Ascending aorta (tissue), 2 donors: ENCODE measurements at places on chromosomes 3 and 15.
A peak's percentile ranks its signal among the peaks of the same experiment; 100 is the strongest.

- no peak overlapping the region for H3K4me3 ChIP-seq
- DNase-seq, result no peak
- no peak overlapping the region for H3K27ac ChIP-seq
- H3K4me1 ChIP-seq, result no peaks in the 10 kb centered on the region
- H3K36me3 ChIP-seq, result peaks cover 8% of the 10 kb centered on the region
Measured at GRCh38 chr15:41801850-41802455, 25.9 kb upstream of the JMJD7 start.

DNA sequence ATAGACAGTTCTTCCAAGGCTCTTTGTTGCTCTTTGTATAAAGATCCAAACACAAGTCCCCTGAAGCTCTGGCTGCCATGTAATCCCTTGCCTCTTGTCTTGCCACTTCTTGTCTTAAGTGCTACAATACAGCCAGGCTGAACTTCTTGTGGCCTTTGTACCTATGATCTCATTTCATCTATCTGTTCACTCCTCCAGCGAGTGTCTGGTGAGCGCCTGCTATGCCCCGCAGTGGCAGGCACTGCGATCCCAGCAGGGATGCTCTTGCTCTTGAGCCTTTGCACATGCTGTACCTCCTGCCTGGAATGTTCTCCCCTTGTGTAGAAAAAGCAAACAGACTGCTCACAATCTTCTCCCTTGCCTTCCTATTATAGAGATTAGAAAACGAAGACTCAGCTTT lies 81.9 kb upstream of the ADPGK start:
- no peak overlapping the region for H3K27ac ChIP-seq
- H3K4me1 ChIP-seq, result no peaks in the 10 kb centered on the region
- no peak overlapping the region for H3K4me3 ChIP-seq
- DNase-seq, result no peak

DNA sequence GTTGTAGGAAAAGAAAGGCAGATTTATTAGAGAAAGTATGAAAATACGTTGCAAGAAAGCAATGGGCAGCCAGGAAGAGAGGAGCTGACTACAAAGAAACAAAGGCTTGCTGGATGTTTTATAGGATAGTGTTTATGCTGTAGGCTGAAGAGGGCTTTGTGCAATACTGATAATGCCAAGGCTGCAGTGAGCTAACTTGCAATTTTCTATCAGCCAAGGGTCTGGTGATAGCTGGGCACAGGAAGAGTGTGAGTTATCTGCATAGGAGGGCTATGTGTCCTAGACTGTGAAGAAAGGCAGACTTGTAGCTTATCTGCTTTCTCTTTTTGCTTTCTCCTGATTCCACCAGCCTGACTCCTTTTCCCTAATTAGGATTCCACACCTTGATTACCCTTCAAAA lies 51.3 kb upstream of the OSBPL11 start:
- no peak for DNase-seq
- no peaks in the 10 kb centered on the region for H3K36me3 ChIP-seq
- H3K4me3 ChIP-seq, result no peak overlapping the region
- H3K27me3 ChIP-seq, result no peaks in the 10 kb centered on the region
- no peaks in the 10 kb centered on the region for H3K4me1 ChIP-seq
- H3K27ac ChIP-seq, result no peak overlapping the region

GRCh38 chr3:65342084-65342683 lies 654.4 kb upstream of the ADAMTS9 start:
- H3K4me3 ChIP-seq, result no peak overlapping the region
- no peak overlapping the region for H3K27ac ChIP-seq
- H3K4me1 ChIP-seq, result no peaks in the 10 kb centered on the region

DNA sequence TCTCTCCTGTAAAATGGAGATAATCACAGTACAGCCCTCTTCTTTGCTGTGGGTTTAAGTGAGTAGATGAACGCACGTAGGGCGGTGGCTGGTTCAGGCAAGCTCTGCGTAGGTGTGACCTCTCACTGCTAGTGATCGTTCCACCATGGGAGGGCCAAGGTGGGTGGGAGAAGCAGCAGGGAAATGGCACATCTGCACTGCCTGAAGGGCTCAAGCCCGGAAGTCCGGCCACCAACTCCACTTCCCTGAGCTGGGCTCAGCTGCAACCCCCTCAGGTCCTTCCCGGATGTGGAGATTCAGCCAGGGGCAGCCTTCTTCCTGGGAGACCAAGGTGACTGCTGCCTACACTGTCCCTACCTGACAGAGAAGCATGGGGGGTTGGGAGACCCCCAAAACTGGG lies 102.9 kb downstream of the ADCY5 start:
- H3K27ac ChIP-seq, result peak overlapping the region; percentile 58
- H3K27me3 ChIP-seq, result no peaks in the 10 kb centered on the region
- H3K4me1 ChIP-seq, result peaks cover 8% of the 10 kb centered on the region
- H3K4me3 ChIP-seq, result no peak overlapping the region
- DNase-seq, result no peak

DNA sequence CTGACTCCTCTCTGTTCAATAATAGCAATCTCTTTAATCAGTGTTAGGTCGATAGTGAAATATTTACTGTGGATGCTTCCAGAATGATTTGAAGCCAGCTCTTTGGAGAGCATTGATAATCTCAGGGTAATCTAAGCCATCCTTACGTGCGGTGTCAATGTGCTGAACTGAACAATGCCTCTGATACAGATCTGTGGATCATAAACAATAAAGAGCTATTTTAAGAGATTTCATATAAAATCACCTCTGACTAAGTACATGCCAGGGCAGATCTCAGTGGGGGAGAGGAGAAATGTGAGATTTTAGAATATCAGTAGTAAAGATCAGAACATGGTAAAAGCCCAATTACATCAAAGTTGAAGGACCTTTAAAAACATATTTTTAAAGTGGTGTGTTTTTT lies 319.3 kb upstream of the GBE1 start:
- H3K4me3 ChIP-seq, result no peak overlapping the region
- H3K27ac ChIP-seq, result no peak overlapping the region
- H3K4me1 ChIP-seq, result no peaks in the 10 kb centered on the region

- H3K4me1 ChIP-seq, result no peaks in the 10 kb centered on the region
- H3K36me3 ChIP-seq, result no peaks in the 10 kb centered on the region
- no peaks in the 10 kb centered on the region for H3K27me3 ChIP-seq
- no peak overlapping the region for H3K4me3 ChIP-seq
- no peak for DNase-seq
Measured at GRCh38 chr3:50806806-50807205, 132.1 kb downstream of the DOCK3 start.

DNA sequence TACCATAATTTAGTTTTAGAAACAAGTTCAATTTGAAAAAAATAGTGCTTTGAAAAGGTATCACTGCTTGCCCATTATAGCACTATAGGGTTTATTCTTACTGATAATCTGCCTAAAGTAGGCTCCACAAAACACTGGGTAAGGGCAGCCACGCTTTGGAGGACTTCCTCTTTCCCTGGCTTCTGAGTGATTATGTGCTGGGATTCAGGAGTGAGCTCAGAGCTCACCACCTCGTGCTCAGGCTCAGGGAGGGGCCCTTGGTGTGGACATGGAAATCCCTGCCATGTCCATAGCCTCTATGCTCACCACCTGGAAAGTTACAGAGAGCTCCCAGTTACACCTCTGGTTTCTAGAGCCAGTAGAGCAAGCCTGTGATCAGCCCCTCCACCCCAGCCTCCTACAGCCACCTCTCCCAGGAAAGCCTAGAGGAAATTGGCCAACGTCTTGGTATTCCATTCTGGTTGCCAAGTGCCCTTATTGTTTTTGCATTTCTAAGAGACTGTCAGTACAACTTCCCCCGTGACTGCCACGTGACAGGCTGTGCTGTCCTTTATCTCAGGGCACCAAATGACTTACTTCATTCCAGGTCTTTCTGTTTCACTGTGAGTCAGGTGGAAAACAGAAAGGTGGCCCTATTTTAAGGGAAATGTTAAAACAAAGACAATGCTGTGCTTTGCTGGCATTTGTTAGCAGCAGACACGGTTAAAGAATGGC lies 316.0 kb downstream of the RORA start:
- no peaks in the 10 kb centered on the region for H3K36me3 ChIP-seq
- H3K27me3 ChIP-seq, result no peaks in the 10 kb centered on the region
- no peak overlapping the region for H3K27ac ChIP-seq

DNA sequence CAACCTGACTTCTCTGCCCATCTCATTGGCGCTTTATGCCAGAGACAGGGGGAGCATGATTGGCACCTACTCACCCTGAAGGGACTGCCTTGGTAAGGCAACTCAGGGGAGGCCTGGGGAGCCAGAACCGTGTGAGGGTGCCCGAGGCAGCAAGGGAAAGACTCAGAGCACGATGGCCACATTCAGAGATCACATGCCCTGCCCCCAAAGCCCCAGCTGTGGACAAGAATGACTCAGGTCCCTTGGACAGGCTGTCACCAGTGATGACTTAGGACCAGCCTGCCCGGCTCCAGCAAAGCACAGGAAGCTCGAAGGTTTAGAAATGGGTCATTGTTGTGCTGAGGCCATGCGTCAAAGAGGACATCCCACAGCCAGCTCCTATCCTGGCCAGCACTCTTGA lies 49.1 kb upstream of the LIMD1 start:
- H3K4me3 ChIP-seq, result no peak overlapping the region
- H3K36me3 ChIP-seq, result no peaks in the 10 kb centered on the region
- DNase-seq, result peak; percentile 78
- no peaks in the 10 kb centered on the region for H3K27me3 ChIP-seq
- H3K27ac ChIP-seq, result no peak overlapping the region
- no peaks in the 10 kb centered on the region for H3K4me1 ChIP-seq

DNA sequence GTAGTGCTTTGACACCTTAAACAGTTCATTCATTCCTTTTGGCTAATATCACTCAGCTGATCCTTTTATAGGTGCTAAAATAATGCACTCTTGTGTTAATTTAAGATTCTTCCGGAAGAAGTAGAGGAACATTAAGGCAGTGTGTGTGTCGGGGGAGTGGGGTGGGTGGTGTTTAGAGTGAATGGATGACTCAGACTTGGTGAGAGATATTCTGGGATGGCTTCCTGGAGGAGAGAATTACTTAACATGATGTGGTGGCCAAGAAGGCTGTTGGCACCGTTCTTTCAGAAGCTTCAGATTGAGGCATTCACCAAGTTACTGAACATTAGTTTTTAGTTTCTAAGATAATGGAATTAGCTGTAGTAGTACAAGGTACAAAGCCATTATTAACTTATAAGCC lies 125.6 kb upstream of the ROPN1 start:
- H3K36me3 ChIP-seq, result no peaks in the 10 kb centered on the region
- H3K4me3 ChIP-seq, result no peak overlapping the region
- no peaks in the 10 kb centered on the region for H3K27me3 ChIP-seq
- peaks cover 14% of the 10 kb centered on the region for H3K4me1 ChIP-seq
- H3K27ac ChIP-seq, result peak overlapping the region; percentile 83
- peak; percentile 87 for DNase-seq
